Stimulated activated CD4-positive, alpha-beta T cell treated with anti-CD3 and anti-CD28 coated beads, Interleukin-1b, Interleukin-23, amount 100 ng/mL, for 24 hours (primary cell): ENCODE measurements at places on chromosomes 6 and 20.

GRCh38 chr6:155125906-155126305 is 130.8 kb downstream of the TIAM2 start:
- DNase-seq = no peak

DNA sequence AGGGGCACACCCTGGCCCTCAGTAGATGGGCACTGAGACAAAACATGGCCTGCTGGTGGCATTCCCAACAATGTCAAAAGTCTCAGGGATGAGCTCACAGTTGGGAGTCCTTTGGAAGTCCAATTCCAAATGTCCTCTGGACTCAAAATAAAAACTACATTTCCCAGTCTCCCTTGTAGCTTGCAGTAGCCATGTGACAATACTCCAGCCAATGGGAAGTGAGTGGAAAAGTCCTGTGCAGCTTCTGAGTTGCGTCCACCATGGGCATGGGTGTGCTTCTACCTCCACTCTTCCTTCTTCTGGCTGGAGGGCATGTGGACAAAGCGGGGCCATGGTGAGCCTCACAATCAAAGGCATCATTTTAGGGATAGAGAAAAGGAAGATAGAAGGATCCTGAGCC is 5.8 kb upstream of the ADAM33 start:
- no peak for DNase-seq

DNA sequence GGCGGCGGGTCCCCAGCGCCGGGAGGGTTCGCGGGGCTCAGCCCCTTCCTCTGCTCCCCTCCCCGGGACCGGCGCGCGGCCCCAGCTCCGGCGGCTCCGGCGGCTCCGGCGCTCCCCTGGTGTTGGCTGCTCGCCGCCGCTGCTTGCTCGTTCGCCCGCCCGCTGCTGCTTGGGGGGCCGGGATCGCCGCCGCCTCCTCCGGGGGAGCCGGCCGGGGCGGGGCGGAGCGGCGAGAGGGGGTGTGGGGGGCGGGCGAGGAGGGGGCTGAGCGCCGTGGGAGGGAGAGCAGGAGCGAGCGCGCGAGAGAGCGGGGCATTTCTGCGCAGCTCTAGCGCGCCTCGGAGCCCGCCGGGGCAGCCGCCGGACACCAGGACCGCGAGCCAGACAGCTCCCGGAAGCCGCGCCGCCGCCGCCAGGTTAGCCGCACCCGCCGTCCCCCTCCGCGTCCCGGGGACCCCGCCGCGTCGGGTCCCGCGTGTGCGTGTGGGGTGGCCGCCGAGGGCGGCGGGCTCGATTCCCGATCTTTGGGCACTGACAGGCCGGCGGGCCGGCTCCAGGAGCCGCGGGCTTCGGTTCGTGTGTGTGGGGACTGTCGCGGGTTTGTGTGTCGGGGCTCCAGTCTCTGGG is 62.0 kb upstream of the EPB41L1 start:
- DNase-seq = peak; percentile 4

DNA sequence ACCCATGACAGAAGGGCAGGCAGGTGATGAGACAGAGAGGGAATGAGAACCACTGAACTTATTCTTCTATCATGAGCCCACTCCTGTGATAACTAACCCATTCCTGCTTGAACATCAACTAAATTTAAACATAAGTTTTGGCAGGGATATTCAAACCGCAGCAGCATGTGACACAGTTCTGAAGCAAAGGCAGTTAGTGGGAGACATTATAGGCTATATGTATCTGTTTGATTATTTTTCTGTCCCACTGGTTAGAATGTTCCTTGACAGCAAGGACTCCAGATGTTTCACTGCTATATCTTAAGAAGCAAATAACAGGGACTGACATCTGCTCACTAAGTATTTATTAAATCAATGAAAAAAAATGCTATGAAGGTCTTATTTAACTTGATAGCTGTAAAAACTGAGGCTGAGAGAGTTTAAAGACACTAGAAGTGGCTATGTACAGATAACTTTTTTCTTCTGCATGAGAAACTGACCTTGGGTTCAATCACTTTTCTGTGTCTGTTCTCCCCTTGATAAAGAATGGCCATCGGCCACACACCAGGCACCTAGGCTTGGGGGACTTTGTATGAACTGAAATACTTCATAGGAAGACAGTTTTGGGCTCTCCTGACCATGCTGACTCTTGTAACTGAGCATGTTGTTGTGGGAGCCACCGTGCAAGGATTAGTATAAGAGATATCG is 90.9 kb downstream of the CEP162 start:
- no peak for DNase-seq

GRCh38 chr20:57397693-57398108 is 6.5 kb downstream of the RBM38 start:
- no peak for DNase-seq

DNA sequence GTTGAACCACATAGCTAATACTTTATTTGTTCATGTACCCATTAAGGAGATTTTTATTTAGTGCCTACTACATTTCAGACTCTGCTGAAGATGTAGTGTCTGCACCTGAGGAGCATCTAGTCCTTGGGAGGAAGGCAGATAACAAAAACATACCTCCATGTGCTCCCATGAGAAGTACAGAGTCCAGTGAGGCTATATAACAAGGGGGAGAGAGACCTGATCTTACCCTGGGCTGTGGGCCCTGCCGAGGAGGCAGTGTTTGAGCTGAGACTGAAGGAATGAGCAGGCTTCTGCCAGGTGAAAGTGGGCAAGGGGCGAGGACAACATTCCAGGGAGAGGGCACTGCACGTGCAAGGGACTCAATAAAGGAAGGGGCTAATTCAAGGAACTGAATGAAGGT is 12.1 kb downstream of the MANBAL start:
- no peak for DNase-seq
